Stimulated activated CD4-positive, alpha-beta T cell treated with anti-CD3 and anti-CD28 coated beads, TNF-alpha, amount 100 ng/mL, for 48 hours (primary cell): ENCODE measurements at places on chromosomes 7 and 10.

DNA sequence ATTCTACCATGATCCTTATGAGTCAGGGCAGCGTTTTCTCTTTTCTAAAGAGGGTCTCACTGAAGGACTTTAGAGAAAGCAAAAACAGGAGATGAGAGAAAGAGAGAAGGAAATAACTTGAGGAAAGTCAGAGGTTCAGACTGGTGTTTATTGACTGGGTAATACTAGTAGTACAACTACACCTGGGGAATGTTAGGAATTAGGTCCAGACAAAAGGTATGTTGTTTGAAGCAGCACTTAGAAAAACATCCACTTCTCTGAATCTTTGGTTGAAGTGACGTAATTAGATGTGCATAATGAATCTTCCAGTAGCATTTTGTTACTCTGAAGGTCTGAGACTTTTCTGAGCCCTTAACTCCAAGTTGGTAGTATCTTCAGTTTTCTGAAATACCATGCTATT, 380.3 kb upstream of the LRGUK start:
- DNase-seq = no peak

- no peak for DNase-seq
These were observed 189.9 kb downstream of the HERPUD2 start for GRCh38 chr7:35505066-35505465.

DNA sequence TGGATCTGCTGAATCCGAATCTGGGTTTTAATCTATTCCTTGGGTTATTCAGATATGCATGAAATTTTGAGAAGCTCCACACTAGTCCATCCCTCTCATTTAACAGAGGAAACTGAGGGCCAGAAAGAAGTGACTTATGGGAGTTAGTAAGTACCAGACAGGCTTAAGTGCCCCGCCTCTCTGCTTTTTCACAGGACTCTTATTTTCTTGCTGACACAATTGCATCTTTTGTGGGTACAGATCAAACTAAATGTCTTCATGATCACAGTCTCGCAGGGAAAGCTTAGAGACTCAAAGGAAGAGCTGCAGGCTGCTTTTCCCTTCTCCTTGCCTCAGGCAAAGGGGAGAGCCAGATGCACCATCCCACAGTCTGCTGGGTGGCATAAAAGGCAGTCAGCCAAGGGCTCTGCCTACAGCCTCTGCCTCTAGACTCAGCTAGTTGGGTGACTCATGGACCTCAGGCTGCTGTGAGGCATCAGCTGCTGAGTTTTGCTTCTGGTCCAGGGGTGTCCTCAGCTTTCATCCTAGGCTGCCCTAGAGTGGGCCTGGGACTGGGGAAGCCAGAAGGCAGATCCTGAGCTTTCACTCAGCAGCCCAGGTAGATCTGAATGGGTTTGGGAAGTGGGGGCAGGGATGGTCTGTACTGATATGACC, 11.6 kb downstream of the GOLGA7B start:
- DNase-seq = no peak

- DNase-seq = no peak
These were observed 3.0 kb upstream of the CYP2C18 start for GRCh38 chr10:94680544-94680943.

GRCh38 chr10:29585488-29585976, 49.2 kb downstream of the SVIL start:
- DNase-seq = no peak

DNA sequence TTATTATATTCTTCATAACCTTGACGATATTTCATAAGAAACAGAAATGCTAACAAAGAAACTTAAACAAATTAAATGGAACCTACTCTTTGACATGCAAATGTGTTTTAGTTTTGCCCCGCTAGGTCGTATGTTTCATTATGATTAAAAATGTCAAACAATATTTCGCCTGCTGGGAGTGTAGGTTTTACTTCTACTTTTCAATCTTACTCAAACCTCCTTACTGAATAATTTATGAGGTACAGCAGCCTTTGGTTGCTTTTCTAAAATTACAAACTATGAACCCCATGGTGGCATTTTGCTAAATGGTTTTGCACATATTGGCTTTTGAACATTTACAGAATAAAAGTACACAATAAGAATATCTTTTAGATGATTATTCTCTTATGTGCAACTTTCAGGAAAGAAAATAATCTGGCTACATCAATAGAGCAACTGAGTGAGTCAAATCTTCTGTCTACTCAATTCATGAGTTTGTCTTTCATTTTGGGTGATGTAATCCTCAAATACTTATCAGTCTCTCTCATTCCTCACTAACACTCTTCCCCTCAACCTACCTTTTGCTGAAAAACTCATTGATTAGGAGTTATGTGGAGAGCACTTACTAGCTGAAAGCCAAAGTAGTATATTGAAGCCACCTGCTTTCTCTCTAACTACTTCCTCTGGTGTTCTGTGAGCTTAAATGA, 1226.4 kb downstream of the XPNPEP1 start:
- no peak for DNase-seq

DNA sequence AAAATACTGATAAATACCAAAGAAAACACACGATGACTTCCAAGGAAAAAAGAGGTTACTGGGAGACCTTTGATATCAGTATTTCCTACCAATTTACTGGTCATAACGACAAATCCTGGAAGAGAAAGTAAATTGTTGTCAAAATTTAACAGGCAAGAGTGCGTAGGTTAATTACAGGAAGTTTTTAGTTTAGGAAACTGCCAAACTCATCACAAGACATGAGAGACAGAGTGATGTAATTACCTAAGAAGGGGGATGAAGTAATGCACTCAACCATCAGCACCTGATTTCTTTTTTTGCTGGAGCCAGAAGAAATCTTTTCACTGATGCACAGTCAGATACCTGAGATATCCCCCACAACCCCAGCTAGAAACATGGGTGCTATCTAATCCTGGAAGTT, 16.8 kb downstream of the MACC1 start:
- no peak for DNase-seq

GRCh38 chr10:97013983-97014382, 171.8 kb downstream of the SLIT1 start:
- no peak for DNase-seq

- no peak for DNase-seq
These were observed 108.6 kb upstream of the COL1A2 start for GRCh38 chr7:94286111-94286510.
